Motor neuron (in vitro differentiated cells): ENCODE measurements at places on chromosomes 16 and 17. TPM values are rescaled to one million over a fixed set of nuclear protein-coding genes. Genes with fewer than 3 reads are reported as not detected.

The SNAI3 gene
- total RNA-seq, result 1.9 and 2.7 TPM in 2 replicates

The GPRC5B gene
- 37.0 and 43.1 TPM in 2 replicates for total RNA-seq

The NPIPA7 gene
- 0.71 and 1.3 TPM in 2 replicates for total RNA-seq

The TXNL4B gene
- 15.9 and 16.3 TPM in 2 replicates for total RNA-seq

The DHRS7C gene
- total RNA-seq, result not detected in 2 replicates

The KRT36 gene
- 0.25 and 0.43 TPM in 2 replicates for total RNA-seq

The PIK3R6 gene
- not detected in 2 replicates for total RNA-seq

The FLOT2 gene
- total RNA-seq, result 35.4 and 38.1 TPM in 2 replicates

The CRYM gene
- total RNA-seq, result 0.48 and 0.66 TPM in 2 replicates

The MMP25 gene
- 0.06 and 0.11 TPM in 2 replicates for total RNA-seq

The CSNK1D gene
- 77.7 and 109 TPM in 2 replicates for total RNA-seq

The SGCA gene
- total RNA-seq, result 1.4 and 2.6 TPM in 2 replicates

The FOXJ1 gene
- 0.16 and 0.41 TPM in 2 replicates for total RNA-seq

The SLFN13 gene
- not detected in 2 replicates for total RNA-seq
